ENCODE measurements at places on chromosomes 5 and 9.

DNA sequence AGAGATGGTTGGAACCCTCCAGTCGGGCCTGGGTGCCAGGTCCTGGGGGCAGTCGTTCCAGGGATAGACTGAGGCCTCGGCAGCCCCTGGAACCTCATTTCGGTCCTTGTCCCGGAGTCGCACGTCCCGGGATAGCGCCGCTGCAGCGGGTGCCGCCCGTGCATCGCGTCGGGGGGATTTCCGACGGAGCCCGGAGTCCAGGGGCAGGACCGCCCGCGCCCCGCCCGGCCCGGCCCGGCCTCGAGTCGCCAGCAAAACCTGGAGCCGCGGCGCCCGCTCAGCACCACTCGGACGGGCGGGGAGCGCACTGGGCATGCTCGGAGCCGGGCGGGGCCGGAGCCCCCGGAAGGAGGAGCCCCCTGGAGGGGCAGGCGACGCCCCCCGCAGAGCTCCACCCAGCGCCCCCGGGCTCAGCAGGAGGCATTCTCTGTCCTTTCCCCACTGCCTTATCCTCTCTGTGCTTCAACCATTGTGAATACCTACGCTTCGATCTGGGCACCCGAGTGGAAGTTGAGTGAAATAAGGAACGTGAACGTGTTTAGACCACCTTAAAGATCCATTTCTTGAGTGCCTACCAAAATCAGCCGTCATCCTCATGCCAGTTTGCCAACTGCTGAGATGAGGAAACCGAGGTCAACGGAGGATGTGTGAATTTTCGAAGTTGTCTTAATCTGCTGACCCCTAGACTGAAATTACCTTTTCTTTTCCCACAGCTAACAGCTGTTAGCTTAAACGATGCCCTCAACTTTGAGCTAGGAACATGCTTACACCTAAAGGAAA is 1.7 kb upstream of the PTPN3 start:
- DNase-seq: no peak

DNA sequence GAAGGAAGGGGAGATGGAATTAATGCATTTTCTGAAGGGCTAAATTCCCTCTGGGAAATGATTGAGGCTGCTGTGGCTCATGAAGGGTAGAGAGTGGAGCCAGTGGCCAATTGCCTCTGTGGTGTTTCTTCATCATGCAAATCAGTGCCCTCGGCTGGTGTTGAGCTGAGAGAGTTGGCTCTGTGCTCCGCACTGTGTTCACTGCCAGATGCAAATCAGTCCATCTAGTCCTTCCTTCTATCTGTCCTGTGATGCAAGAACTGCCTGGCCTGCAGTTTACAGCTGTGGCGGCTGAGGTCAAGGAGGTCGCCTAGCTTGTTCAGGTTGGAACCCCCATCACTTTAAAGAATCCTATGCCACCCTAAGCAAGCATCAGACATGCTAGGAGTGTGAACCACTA is 6.0 kb downstream of the TMEM171 start:
- DNase-seq: no peak

GRCh38 chr5:136028782-136029742 is at the start of gene TGFBI:
Gene TGFBI (plus strand): TSS chr5:136028988. CDS start chr5:136029056, 68 bp downstream.
- DNase-seq: no peak

DNA sequence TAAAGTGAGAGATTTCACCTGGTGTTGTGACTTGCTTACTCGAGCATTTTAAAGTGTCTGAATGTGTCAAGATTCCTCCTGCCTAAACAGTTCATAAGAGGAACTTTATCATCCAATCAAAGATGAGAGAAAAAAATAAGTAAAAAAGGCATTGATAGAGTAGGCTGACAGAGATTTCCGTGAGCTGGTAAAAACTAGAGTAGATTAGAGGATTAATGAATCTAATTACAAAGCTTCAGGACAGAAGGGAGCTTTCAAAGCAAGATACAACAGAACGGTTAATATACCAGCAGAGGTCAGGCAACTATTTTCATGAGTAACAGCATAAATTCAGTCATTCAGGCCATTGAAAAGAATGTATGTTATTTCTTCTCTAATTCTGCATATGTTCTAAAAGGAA is 91.5 kb downstream of the ADAMTS6 start:
- no peak for DNase-seq

- peak; percentile 68 for DNase-seq
Observed at GRCh38 chr5:65047948-65048690, 279.4 kb downstream of the CWC27 start.

DNA sequence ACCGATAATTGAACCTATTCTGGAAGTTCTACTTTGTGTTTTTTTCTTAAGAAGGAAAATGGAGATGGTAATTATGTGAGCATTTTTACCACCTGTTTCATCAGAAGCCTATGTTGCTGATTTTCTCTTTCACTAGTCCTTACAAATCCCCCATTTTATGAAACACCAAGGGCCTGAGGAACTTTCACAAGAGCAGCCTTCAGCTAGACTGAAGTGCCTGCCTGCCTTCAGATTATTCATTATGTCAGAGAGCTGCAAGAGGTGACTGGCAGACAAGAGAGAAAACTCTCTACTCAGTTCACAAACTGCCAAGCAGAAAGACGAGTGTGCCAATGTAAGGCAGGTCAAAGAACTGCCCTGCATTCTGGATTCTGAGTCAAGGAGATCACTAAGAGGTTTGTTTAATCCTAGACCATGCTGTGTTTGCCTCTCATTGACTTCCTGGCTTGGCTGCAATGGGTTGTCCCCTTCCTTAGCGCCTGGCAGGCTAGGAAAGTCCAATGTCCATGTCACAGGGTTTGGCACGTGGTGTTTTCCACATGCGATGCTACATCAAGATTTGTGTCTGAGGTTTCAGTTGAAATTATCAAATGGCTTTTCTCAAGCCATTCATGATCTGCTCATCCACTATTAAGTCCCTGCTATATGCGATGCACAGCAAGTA is 143.3 kb downstream of the CDC42SE2 start:
- no peak for DNase-seq

DNA sequence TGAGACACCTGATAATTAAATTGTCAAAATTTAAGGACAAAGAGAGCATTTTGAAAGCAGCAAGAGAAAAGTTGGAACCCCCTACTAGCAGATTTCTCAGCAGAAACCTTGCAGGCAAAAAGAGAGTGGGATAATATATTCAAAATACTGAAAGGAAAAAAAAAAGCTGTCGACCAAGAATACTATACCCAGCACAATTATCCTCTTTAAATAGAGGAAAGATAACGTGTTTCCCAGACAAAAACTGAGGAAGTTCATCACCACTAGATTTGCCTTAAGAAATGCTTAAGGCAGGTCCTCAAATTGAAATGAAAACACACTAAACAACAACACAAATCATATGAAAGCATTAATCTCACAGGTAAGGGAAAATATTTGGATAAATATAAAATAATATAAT is 27.0 kb downstream of the HSD17B3 start:
- DNase-seq: no peak

DNA sequence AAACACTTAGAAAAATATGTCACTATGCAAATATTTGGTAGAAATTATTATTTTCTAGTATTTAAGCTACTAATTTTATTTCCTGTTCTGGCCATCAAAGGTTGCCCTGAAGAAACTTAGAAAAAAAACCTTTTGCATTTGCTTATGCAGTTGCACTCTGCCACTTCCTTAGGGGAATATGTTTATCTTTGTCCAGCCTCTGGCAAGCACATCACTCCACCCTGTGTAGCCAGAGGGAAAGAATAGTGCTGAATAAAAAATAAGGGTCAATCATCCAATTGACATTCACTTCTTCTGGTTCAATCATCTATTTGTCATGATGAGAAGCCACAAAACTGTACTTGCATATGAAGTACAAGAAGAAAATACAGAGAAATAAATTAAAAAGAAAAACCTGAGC is 72.8 kb downstream of the CETN3 start:
- no peak for DNase-seq

DNA sequence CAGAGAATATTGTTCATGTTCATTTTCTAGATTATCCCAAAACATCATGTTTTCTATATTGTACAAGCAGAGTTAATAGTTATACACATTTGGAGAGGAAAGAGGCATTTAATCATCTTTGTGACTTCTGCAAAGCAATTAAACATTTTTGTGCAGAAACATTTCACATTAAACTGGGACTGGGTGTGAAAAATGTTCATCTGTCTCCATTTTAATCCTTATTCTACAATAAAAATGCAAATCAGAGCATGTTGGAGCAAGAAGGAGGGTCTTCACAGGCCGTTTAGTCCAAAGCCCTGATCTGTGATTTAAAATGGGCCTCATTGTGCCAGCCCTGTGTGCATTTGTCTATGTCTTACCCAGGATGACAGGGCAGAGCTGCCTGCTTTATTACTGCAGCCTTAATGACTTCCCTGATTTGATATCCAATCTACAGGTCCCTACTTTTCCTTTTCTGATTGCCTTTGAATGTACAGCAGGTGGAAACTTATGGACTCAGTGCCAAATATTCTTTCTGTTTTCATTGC is 183.5 kb downstream of the CAVIN4 start:
- no peak for DNase-seq

DNA sequence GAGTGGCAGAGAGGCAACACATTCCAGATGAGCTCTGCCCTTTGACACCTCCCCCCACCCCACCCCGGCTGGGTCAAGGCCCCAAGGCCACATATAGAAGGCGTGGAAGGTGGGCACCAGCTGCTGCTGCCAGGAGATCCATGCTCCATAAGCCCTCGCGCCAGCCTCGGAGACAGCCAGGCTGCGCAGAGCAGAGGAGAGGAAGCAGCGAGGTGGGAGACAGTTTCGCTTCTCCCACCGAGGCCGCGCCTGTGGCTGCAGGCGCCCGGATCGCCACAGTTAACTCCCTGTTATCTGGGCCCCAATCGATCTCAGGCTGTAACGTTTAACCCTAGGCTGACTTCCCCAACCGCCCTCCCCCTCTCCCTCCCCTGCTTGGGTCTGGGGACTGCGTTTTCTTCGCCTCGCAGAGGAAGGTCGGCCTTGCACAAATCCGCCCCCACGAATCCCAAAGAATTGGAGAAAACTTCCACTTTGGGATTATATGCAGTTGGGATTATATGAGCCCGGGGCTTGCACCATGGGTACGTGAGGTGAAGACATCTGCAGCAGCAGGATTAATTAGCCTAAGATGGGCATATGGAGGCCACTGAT is 1.1 kb upstream of the CXXC5 start:
- no peak for DNase-seq

- DNase-seq: no peak
Observed at GRCh38 chr9:101478444-101478843, 42.9 kb upstream of the ALDOB start.

DNA sequence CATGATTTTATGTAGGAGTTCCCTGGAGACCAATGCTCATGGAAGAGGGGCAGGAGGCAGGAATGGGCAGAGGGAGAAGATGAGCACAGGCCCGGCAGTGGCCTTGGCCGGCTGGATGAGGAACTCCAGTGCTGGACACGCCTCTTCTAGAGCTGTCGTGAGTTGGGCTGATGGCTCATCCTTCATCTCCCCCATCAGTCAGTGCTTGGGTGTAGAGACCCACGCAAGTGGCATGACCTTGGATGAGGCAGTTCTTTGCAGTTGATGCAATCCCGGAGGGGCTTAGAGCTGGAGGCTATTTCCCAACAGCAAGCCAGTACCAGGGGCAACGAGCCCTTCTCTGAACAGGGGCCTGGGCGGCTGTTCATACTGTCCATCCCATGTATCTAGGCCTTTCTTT is 25.5 kb upstream of the ARAP3 start:
- DNase-seq: no peak

DNA sequence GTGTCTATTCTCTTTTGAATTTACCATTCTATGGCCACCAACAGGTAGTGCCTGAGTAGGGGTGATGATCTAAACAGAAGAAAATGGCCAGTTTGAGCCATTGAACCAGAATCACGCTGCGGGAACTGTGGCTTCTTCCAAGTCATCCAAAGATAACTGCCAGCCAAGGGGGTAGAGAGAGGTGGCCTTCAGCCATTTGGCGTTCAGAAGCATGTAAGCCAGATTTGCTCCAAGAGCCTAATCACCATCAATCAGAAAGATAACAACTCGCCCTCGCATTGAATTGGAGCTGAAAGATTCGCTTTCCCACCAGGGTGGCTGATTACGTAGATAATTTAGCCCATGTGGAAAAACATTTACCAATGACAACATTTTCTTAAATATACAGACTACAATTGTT is 1302.7 kb upstream of the DMAC1 start:
- DNase-seq: no peak

GRCh38 chr5:99314721-99315120 is 385.9 kb upstream of the CHD1 start:
- no peak for DNase-seq

DNA sequence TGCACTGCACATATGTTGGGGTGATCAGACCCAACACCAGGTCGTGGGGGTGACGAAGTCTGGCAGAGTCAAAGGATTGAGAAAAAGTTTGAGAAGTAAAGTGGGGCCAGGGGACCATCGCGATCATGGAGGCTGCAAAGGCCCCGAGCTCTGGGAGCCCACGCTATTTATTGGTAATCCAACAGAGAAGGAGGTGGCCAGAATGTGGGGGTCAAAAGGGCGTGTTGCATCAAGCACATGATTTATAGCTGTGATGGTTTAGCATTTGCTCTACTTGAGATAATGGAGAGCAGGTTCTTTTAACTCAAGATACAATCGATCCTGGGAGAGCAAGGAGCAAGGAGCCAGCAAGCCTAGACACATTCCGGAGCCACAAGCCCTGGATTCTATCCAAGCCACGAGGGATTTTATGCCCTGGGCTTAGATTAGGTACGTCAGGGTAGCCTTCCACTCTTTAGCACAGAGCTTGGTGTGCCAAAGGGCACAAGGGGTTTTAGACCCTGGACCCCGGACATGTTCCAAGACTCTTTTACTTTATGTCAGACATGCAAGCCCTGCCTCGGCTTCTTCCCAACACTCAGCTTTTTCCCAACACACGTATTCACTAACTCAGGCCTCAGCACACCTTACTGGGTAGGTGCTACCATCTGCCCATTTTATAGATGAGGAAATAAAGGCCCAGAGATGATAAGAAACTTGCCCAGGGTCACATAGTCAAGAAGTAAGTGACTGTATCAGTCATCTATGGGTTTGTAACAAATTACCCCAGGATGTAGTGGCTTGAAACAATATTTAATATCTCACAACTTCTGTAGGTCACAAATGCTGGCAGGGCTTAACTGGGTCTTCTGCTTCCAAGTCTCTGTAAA is 39.5 kb downstream of the NSUN2 start:
- DNase-seq: no peak

- DNase-seq: no peak
Observed at GRCh38 chr5:138686668-138687067, 66.6 kb upstream of the CTNNA1 start.

- DNase-seq: no peak
Observed at GRCh38 chr5:14576206-14576605, 5.4 kb upstream of the OTULINL start.

- DNase-seq: no peak
Observed at GRCh38 chr9:81559709-81560108, 129.6 kb downstream of the TLE1 start.

Data from GM06990 (cell line).